Stimulated activated CD4-positive, alpha-beta T cell treated with anti-CD3 and anti-CD28 coated beads, Interleukin-2, amount 100 ng/mL, for 24 hours (primary cell): ENCODE measurements at places on chromosomes 1 and 21.

DNA sequence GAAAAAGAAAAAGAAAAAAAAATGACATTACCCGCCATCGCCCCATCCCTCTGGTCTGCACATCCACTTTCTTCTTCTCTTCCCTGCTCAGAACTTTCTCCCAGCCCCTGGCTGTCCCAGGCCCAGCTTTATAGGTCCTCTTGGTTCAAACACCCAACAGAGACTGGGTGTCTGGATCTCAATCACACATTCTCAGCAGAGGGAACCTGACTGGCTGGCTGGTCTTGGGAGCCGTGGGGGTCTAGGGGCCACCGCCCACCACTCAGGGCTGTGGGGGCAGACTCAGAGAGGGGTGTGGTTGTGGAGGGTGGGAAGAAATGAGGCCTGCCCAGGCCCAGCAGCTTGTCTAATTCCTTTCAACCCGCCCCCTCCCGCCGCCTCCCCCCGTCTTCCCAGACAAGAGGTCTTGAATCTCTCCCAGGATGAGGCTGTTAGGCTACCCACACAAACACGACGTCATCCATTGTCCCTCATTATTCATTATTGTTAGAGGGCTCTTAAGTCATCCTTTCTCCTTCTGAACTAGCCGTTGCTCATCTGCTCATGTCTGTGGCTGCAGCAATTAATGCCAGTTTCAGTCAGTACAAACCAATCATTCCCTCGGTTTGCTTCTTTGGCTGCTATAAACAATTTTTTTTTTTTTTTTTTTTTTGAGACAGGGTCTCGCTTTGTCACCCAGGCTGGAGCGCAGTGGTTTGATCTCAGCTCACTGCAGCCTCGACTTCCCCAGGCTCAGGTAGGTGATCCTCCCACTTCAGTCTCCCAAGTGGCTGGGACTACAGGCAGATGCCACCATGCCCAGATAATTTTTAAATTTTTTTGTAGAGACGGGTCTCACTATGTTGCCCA lies 40.6 kb upstream of the CLIC4 start:
- DNase-seq = no peak

- no peak for DNase-seq
Observed at GRCh38 chr1:163928069-163928468, 606.3 kb downstream of the NUF2 start.

GRCh38 chr1:163084330-163084729 lies 15.2 kb downstream of the RGS4 start:
- DNase-seq = no peak

DNA sequence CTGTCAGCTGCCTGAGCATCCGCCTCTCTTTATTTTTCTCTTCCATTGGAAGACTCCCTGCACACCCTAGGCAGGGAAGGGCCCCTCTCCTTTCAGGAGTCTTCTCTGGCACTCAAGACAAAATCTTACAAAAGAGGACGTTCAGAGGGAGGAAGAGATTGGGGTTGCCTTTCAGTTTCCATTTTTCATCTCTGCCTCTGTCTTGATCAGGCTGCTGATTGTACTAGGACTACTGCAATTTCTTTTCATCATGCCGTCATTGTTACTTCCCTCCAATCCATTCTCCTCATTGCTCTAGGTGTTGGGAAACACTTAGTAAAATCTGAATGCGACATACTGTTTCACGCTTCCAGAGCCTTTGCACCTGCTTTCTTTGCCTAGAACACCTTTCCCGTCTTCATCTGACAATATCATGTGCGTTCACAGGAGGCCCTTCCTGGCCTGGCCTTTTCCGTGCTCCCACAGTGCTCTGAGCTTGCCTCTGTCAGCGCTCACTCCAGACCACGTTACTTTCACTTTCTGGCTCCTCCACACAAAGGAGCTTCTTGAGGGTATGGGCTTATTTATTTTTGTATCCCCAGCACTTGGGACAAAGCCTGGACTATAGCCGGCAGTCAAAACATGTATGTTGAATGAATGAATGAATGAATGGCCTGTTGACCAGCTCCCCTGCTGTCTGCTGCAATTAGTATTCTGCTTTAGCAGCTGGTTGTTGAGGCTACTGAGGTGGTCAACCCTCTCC lies 10.9 kb downstream of the LRRC71 start:
- DNase-seq = no peak
